H9 (cell line): ENCODE measurements at places on chromosomes 4 and X.

- DNase-seq, result peak; percentile 35
Measured at GRCh38 chr4:181264893-181265292, 978.3 kb upstream of the TENM3 start.

DNA sequence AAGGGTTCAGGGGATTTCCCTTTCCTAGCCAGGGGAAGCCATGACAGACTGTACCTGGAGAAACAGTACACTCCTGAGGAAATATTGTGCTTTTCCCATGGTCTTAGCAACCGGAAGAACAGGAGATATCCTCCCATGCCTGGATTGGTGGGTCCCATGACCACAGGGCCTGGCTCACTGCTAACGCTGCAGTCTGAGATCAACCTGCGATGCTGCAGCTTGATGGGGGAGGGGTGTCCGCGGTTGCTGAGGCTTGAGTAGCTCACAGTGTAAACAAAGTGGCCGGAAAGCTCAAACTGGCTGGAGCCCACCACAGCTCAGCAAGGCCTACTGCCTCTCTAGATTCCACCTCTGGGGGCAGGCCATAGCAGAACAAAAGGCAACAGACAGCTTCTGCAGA is 819.5 kb downstream of the TECRL start:
- peak; percentile 64 for DNase-seq

DNA sequence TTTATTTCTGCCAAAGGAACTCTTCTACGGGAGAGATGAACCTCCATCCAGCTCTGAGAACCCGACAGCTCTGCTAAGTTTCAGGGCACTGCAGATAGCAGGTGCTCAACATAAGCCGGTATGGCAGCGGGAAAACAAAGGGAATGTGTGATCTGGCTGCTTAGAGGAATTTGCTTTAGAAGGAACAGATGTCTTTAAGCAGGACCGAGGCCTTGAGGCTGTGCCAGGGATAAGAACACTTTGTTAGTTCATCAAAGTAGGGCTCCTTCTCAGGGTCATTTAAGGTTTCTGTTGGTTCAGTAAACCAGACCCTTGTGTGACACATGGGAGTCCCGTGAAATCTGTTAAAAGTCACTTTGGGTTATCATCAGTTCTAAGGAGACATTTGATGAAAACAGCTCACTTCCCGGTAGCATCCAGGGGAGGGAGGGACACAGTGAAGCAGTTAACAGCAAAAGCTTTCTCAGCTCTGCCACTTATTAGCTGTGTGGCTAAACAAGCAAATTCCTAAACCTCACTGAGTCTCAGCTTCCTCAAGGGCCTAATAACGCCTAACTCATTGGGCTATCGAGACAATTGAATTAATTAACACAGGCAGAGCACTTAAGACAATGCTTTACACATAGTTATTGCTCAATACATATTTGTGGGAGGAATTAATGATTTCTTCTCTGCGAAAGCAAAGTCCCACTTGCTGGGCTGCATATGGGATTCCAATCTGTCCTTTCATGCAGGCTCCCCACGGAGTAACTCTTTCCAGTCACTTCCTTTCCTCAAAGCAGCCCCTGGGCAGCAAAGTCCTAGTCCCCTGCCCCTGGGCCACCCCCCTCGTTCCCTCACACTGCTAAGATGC is 2.9 kb upstream of the FTSJ1 start:
- no peak for DNase-seq

DNA sequence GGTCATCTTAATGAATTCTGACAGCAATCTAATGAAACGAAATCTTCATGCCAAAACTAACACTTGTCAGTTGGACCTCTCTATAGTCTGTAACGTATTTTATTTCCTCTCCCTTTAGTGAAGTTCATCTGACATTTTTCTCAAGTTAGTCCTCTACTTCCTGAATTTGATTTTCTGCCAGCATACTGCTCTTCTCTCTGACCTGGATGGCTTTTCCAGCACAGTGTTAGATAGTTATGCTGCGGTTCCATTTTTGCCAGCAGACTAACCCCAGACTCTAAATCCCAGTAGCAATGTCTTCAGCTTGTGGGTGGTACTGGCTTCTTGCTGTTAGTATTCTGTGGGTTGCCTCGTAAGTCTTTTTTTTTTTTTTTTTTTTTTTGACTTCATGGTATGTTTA is 146.7 kb upstream of the VEGFC start:
- DNase-seq, result no peak

- DNase-seq, result no peak
Measured at GRCh38 chr4:34718576-34719245, 1525.6 kb downstream of the ARAP2 start.

DNA sequence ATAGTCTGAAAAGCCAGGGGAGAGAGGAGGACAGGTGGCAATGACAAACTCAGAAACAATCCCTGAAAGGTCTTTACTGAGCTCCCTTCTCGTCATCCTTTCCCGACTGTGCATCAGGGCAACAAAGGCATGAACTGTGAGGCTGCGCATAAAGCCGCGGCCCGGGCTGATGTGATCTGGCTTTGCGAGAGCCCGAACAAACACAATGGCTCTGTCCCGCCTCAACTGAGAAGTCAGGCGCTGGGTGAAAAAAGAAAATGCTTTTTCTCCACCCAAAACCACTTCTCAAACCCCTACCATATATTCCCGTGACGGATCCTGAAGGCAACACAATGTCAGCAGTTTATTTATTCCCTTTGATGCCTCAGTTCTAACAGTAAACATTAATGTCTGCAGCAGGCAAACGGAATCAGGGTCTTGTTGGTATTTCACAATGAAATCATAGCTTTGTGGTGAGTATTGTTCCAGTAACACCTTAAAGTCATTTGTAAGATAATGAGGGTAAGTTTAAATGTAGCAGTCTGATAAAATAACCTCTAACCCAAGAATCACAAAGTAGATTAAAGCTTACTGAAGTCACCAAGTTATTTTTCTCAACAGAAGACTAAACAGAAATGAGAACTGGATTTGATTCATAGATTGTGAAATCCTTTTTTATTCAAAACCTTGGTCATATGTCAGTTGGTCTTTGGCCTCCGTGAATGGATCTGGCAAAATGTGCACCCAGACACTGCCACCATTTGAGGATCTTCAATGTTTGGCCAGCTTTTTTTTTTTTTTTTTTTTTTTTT is 67.4 kb downstream of the APBB2 start:
- peak; percentile 45 for DNase-seq

- no peak for DNase-seq
Measured at GRCh38 chrX:84133023-84133422, 55.0 kb downstream of the RPS6KA6 start.

DNA sequence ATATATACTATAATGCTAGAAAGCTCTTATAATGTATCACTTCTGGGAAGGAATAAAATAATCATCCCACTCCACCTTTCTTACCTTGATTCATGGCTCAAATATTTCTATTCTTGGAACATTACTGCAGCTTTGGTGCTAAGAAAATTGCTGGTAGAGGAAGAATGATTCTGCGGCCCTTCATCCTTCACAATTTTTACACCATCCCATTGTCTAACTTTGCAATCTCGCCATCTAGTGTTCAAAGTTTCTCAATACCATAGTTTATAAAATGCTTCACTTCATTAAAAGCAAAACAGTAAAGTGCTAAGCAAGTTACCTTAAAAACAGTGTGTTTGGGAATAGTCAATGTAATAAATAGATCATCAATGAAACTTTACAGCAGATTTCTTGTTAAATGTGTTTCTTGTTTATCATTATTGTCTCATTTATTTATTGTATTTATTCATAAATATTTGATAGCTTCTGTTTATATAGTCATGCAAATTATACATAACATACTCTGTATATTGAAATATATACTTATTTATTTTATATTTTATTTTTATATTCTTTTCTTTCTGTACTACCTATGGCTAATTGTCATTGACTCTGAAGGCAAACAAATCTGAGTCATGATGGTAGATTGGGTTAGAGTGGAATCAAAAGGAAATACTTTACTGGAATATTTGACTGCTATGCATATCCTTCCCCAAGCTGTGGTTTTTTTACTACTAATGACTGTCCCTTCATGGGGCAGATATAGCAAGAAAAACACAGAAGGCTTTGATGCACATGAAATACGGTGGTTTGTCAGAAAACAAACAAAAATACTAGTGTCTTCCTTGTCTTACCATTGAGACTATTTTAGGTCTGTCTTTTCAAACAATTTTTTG is 390.7 kb downstream of the MAPK10 start:
- DNase-seq, result no peak

GRCh38 chr4:102492531-102493241 is 8.5 kb upstream of the NFKB1 start:
- no peak for DNase-seq

- DNase-seq, result peak; percentile 42
Measured at GRCh38 chrX:110346681-110347080, 12.0 kb upstream of the RTL9 start.

DNA sequence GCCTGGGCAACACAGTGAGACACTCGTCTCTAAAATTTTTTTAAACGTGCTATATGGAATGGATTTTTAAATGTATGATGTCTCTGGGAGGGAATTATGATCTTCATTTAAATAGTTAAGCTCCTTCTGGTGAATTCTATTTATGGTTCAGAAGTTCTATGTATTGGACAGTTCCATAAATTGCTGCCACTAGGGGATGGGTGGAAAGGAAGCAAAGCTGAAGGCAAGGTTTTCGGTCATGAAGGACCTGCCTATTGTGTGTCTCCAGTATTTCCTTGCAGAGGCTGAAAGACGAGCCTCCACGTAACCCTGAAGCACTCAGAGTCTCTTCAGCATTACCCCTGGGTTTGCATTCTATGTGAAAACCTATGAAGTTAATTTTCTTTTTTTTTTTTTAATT is 451.5 kb upstream of the FAT1 start:
- no peak for DNase-seq

DNA sequence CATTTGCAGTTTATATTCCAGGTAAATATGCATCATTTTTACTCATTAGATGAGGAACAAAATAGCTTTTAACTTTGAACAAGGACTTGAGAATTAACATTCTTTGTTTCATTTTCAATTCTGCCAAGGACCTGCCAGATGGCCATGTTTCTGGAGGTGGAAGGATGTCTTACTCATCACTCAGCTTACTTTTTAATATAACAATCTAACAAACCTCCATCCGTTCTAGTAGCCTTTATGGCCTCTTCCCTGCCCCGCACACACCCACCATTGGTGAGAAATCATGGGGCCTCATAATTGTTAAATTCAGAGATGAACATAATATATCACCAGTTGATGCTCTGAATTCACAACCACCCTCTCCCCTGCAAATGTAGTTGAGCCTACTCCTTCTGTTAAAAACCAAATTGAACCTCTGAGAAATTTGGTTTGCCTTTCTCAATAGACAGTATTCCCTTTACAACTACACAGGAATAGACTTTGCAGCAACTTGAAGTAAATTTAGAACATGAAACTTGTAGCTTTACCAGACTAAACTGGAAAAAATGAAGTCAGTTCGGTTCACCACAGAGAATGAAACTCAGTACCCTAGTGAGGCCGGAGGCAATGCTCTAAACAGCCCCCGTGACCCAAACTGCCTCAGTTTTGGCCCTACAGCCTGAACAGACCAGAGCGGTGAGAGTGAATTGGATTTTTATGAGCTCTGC is 50.1 kb upstream of the ACSL4 start:
- no peak for DNase-seq

- DNase-seq, result peak; percentile 22
Measured at GRCh38 chrX:63754136-63754859, 30.7 kb downstream of the ARHGEF9 start.

DNA sequence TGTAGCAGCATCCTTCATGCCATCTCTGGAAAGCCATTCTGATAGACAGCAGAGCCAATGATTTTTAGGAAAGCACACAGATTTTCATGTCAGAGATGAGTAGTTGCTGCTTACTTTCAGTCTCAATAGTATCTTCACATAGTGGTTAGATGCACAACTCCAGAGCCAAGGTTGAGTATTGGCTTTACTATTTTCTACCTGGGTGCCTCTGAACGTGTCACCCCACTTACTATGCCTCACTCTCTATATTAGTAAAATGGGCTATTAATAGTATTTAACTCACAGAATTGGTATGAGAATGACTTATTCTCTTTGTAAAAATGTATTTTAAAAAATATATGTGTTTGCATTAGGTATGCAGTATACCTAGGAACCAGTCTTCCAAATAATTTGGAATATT is 108.8 kb upstream of the STIM2 start:
- DNase-seq, result no peak

GRCh38 chr4:54541426-54542118 is 116.2 kb upstream of the KIT start:
- DNase-seq, result no peak

DNA sequence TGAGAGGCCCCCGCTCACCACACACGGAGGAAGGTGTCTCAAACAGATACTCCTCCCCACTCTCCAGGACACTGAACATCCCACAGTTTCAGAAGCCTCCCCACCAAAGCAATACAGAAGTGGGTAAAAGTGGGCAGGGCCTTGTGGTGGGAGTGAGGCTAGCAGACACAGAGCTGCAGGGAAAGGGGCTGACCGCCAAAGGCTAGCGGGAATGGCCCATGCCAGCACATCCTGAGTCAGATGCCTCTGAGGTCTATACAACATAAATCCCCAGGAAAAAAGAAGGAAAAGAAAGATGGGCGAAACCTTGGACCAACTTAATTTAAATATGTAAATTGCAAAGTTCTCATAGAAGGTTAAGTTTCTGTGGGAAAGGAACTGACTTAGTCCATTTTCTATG is 21.9 kb upstream of the ARHGAP10 start:
- no peak for DNase-seq

GRCh38 chr4:17063888-17064287 is 165.4 kb upstream of the LDB2 start:
- DNase-seq, result no peak

- no peak for DNase-seq
Measured at GRCh38 chr4:128305942-128306341, 18.3 kb upstream of the PGRMC2 start.

- peak; percentile 58 for DNase-seq
Measured at GRCh38 chr4:170428929-170429328, 339.2 kb upstream of the AADAT start.

DNA sequence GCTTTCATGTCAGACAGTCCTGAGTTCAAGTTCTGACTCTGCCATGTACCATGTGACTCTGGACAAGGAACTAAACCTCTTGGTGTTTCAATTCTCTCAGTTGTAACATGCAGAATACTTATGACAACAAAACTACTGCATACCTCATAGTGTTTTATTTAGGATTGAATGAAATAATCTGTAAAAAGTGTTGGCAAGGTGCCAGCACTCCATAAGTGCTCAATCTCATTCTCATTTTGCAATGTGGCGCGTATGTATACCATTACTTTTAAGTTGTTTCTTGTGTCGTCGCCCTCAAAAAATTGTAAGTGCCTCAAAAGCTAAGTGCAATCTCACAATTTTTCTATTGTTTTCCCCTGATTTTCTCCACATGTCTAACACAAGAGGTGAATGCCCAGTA is 62.5 kb downstream of the IGSF1 start:
- no peak for DNase-seq
